H54 (cell line): ENCODE measurements at places on chromosomes 1 and 21.
A peak's percentile ranks its signal among the peaks of the same experiment; 100 is the strongest.

- peak; percentile 26 for DNase-seq
Observed at GRCh38 chr1:8238141-8239038, 79.5 kb upstream of the SLC45A1 start.

GRCh38 chr21:45192332-45192731, 95.4 kb downstream of the POFUT2 start:
- DNase-seq = no peak

DNA sequence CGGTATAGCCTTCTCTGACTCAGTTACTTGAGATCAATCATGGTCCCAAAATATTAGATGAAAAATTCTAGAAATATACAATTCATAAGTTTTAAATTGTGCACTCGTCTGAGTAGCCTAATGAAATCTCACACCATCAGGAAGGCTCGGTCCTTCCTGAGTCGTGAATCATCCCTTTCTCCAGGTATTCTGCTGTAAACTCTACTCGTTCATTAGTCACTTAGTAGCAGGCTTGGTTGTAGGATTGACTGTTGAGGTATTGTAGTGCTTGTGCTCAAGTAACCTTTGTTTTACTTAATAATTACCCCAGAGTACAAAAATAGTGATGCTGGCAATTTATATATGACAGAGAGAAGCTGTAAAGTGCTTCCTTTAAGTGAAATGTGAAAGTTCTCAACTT, 238.7 kb downstream of the OLFM3 start:
- DNase-seq = no peak

GRCh38 chr1:27220096-27220495, 14.3 kb upstream of the WDTC1 start:
- DNase-seq = no peak

DNA sequence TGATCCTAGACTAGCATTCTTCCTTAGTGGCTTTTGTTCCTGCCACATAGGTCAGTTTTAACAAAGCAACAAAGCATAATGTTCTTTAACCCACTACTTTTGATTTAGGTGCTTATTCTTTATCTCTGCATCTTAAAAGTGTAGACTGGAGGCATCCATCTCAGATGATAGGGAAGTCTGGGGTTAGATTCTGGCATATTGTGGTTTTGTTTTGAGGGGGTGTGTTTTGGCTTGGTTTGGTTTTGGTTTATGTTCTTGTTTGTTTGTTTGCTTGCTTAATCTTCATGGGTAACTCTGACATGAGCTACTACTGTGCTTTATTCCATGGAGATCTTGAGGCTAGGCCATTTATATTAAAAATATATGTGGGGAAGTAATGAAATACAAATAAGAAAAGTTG, 40.3 kb upstream of the MYOCOS start:
- DNase-seq = no peak

GRCh38 chr1:147245129-147245528, 2.6 kb downstream of the CHD1L start:
- no peak for DNase-seq

GRCh38 chr1:161192476-161193465, 6.1 kb downstream of the ADAMTS4 start:
- DNase-seq = peak; percentile 62

DNA sequence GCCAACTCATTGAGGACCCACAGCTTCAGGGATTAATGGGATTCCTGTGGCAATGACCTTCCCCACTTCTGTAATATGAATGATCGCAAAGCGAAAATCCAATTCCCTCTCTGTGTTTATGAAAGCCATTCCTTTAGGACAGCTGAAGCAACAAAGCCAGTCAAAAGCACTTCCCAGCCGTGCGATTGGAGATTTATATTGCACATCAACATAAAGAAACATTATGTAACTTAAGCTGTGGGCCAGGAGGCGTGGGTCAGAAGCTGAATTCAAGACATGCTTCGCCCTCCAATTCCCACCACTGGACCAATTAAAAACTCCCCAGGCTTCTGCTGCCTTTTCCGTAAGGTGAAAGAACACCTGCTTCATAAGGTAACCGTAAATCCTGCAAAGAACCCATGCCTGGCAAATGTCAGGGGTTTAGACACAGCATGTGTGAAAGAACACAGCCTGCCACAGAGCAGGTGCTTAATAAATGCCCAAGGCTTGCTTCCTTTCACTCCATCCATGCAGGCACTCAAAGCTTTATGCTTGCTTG, 138.9 kb upstream of the SOD1 start:
- DNase-seq = no peak

- no peak for DNase-seq
Observed at GRCh38 chr1:10624256-10625050, 149.7 kb downstream of the PEX14 start.

- DNase-seq = peak; percentile 37
Observed at GRCh38 chr1:6148497-6149241, 31.5 kb downstream of the CHD5 start.

- no peak for DNase-seq
Observed at GRCh38 chr21:29958551-29958950, 18.8 kb upstream of the GRIK1 start.

GRCh38 chr1:110964455-110964903, 757 bp upstream of the LRIF1 start:
- no peak for DNase-seq

DNA sequence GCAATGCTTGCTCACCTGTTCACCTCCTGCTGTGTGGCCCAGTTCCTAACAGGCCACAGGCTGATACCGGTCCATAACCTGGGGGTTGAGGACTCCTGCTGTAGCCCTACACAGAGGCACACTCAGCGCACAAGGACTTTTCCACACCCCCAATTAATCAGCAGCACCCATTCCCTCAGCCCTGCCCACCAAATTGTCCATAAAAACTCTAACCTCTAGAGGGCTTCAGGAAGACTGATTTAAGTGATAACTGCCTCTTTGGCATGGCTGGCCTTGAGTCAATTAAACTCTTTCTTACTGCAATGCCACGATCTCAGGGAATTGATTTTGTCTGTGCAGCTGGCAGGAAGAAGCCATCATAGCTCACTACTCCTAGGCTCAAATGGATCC, 71.3 kb upstream of the MUTYH start:
- no peak for DNase-seq

DNA sequence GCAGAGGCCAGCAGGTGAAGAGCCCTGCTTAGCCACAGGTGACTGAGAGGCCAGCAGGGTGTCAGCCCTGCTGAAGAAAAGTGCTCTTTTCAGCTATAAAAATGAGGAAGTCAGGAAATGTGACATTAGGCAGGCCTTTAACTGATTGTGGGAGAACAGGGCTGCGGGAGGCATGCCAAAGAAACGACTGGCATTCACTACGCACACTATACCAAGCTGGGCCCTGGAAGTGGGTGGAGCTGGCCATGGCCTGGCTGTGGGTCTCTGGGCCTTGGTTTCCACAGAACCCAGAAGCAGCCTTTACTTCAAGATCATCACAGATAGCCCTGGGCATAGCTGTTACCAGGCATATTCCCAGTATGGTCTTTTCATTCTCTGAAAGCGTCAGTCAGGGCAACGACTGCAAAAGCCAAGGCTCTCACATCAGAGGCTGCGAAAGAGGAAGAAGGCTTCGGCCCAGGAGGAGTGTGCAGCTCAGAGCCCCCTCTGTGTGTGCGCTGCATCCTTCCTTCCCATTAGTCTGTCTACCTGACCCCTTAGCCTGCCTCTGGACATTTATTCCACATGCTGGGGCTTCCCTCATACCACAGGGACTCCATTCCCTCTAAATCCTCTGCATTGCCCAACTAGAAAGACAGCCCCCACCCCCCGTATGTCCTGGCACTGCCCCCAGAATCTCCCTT, 14.3 kb downstream of the SLC2A1 start:
- DNase-seq = no peak

- DNase-seq = no peak
Observed at GRCh38 chr1:7076117-7076516, 290.9 kb downstream of the CAMTA1 start.

DNA sequence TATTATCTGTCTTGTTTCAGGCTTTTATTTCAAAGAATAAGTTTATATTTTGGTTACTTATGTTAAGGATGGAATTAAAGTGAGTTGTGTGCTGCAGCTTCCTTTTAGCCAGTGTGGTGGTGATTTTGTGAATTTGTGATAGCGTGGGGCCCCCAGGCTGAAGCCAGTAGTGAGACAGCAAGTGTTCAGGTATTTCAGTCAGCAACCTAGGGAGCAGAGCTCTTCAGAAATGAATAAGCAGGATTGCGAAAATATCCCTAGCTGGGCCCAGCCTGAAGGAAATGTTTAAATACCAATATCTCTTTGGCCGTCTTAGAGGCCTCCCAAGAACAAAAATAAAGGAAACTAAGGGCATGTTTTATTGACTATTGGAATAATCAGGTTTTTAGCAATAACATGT, 150.8 kb upstream of the C1orf105 start:
- DNase-seq = no peak

- no peak for DNase-seq
Observed at GRCh38 chr1:109050228-109050995, 8.5 kb upstream of the WDR47 start.

DNA sequence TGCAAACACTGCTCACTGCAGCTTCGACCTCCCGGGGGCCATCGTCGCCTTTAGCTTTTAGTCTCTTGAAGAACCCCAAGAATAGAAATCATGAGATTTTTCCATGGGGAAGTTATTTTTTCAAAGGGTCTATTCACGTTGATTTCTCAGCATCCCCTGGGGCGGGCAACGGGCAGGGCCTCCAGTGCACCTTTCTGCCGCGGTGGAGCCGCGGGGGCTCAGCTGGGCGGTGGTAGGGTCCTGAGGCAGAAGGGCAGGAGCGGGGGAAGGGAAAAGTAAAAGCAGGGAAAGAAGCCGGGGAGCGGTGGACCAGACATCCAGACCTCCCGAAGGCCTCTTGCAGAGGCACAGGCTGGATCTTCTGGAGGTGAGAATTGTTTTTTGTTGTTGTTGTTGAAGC, 253.8 kb downstream of the FAM72C start:
- no peak for DNase-seq

GRCh38 chr21:44880405-44881197, 7.1 kb upstream of the PTTG1IP start:
- peak; percentile 75 for DNase-seq

GRCh38 chr1:34929497-34929852, at the start of gene DLGAP3:
TSS of gene DLGAP3 (minus strand) at chr1:34929650. CDS start at chr1:34905383, 24,267 bp downstream.
- DNase-seq = no peak

DNA sequence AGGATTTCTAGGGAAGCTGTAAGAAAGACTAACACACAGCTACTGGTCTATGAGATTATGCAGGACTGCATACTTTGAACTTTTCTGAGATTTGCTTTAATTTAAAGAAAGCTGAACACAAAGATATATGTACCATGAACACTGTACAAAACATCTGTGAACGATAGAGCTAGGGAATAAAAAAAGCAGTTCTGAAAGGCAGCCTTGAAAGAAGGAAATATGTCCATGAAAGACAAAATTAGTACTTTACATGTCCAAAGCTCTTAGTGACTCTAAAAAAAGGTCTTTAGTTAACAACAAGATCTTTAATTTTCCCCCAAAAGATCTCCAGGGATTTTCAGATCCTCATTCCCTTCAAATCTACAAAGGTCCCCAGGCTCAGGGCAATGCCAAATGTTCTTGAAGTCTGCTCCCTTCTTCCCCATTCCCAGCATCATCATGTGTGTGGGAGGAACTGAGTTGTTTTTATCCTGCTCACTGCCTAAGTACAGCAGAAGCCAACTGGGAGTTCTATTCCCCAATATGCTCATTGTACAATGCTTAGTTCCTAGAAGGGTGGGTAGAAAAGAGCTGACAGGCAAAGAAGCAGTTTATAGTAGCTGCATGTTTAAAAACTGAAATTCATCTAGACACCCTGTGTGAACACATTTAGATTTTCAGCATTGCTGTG, 60.1 kb upstream of the PTCH2 start:
- no peak for DNase-seq

- no peak for DNase-seq
Observed at GRCh38 chr1:115331558-115332331, 6.3 kb downstream of the NGF start.

DNA sequence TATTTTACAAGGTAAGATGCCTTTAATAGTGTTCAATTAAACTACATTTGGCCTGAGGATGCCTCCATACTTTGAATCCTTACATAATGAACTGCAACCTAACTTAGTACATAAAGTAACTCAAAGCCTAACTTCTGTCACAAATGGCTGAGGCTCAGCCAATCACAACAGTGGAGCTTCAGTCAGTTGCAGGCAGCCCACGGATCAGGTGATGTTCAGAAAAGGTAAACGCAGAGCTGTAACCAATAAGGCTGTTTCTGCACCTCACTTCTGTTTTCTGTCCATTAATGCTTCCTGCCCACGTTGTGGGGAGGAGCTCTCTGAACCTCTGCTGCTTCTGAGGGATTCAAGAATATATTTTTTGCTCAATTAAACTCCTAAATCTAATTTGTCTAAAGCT, 94.8 kb upstream of the KIAA0040 start:
- no peak for DNase-seq

DNA sequence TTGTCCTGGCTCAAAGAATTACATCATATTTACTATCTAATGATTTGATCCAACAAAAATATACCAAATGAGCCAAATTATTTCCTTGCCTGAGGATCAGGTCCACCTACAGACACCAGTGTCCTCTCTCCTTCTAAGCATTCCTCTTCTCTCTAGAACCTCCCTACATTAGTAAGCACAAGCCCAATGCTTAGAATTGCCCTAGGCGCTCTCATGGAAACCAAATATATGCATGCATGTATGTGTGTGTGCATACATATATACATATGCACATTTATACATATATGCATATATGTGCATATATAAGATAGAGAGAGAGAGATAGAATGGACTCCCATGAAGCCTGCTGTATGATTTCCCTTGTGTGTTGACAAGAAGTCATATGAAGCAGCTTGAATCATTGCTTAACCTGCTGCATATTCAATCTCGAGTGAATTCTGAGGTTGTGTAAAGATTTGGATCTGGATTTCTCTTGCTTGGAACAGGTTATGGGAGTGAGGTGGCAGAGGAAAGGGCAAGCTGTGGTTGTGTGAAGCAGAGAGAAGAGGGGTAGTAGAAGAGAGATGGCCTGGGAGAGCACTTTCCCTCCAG, 66.1 kb downstream of the SPAG17 start:
- DNase-seq = no peak

- DNase-seq = no peak
Observed at GRCh38 chr1:44609768-44610526, 64.3 kb downstream of the TMEM53 start.

DNA sequence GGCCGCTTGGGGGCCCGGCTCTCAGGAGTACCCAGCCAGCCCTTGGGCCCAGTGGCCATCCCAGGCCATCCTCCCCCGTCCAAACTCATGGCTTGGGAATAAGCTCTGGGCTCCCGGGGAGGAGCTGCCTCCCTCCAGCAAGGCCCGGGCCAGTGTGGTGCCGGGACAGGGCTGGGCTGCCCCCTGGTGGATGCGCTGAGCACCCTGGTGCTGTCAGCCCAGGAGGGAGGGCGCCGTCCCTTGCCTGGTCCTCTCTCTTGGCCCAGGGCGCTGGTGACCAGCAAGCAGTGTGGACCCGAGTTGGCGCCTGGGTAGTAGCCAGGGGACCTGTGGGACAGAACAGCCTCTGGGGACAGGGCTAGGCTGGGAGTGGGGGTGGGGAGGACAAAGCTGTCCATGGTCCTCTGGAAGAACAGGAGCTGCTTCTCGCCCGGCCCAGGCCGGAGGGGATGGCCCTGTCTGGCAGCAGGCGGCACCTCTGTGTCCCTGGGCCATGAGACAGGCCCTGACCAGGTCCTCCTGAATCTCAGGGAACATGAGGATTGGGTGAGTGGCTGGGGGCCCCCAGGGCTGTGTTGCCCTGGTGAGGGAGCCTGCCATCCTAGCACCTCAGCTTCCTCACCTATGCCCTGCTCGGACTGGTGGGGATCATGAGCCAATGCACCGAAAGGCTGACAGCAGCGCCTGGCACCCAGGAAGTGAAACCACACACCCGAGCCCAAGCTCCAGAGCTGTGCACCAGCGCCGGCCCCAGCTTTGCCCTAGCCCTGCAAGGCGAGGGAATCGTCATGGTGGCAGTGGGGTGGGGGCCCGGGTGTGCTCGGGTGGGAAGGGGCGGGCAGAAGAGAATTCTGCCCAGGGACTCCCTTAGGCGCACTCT, 9.4 kb downstream of the MORN1 start:
- DNase-seq = peak; percentile 87
